ENCODE measurements at places on chromosomes 2 and 18.

DNA sequence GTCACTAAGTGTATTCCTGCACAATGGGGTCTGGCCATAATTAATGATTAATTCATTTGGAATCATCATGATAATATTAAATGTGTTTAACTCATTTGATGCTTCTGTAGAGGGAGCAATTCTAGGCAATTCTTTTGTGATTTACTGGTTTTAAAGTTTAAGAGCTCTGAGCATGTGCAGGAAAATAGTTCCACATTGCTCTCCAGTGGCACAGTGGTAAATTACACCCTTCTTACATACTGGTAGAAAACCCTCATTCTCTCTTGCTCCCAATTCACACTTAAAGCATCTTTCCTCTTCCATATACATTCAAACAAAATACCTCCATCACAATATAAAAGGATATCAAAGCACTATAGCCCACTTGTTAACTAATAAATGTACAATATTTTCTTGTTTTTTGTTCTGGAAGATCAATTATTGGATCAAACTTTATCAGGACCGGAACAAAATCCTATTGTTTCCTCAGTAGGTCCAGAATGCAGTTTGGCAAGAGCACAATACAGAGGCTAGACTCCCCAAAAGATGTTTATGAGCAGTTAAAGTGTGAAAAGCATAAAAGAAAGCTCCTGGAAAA is 844.3 kb downstream of the MBD2 start:
- DNase-seq: no peak

DNA sequence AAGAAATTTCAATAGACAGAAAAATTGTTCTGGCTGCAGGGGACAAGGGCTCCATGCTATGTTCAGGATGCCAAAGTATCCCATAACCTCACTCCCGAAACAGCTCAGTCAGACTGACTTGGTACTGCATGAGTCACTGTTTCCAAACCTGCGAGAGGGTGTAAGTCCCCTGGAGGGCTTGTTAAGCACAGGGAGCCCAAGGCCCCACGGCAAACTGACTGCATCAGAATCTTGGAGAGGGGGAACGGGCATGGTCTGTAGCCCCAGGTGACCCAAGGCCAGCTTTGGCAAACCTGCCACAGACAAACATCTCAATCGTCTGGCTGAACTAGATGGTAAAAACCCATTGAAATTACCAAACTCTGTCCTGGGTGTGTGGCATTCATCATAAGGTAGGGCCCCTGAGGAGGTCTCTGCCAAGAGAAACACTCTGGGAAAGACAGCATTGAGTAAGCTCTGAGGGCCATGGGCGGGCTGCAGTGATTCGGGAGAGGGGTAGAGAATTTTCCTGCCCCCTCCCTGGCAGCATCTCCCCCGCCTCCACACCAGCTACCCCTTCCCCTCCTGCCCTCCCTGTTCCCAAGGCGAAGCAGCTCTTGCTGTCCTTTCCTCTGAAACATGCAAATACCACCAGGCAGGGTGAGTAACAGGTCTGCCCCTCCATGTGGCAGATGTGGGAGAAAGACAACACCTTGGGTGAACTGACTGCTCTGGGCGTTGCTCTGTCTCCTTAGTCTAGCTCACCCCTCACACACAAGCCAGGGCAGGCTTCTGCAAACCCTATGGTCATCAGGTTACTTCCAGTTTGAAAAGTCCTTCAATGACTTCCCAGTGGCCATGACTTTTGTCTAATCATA is 274.7 kb upstream of the SIX2 start:
- DNase-seq: no peak

DNA sequence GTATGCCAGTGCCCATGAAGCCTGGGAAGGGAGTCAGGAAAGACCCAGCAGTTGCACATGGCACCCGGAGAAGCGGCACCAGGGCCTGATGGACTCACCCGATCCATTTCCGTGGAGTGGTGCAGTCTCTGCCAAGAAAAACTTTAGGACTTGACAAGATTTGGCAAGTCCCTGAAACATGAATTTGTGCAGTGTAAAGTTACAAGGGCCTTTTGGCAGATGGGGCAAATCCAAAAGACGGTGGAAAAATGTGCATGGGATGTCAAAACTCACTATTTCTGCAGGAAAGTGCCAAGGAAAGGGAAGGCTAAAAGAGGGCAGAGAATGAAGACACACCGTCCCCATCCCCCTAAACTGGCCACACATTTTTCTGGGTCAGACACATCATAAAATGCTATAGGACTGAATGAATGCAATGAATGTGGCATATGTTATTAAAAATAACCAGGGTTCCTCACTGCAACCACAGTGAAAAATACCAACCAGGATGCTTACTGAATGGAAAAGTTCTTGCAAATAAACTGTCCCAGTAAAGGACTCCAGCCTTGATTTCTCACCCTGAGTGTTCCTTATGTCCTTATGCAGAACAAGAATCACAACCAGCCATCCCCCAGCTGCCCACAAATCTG is 173.5 kb upstream of the SIX2 start:
- no peak for DNase-seq

DNA sequence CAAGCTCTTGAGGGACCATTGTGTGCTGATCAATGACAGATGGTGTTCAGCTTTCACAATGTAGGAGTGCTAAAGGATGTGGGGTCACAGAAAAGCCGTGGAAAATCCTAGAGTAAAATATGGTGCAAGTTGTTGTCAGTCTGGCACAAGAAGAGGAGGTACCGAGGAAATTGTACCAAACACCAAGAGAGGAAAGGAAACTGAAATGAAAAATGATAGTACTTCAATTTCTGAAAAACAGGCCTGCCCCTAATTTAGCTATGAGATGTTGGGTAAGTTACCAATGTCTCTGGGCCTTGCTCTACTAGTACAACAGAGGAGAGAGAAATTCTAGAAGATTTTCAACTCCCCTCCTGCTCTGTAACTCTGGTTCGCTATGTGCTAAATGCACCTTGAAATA is 78.8 kb upstream of the PELI1 start:
- DNase-seq: no peak

DNA sequence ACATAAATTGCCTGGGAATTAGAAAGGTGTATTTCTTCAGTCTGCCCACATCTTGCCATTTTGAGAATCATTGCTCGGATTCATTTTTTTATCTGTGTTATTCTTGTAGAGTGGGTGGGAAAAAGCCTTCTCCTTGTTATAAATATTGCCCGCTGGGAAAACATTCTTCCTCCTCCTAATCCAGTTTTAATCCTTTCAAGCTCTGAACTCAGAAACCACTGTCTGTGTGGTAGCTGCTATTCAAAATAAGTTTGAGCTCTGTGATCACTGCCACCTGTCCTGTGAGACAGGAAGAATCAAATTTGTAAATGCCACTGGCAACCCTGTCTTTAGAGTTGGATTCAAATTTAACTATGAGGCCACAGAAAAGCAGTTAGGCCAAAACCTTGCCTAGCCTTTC is 1875.2 kb upstream of the PIK3C3 start:
- DNase-seq: no peak

- DNase-seq: no peak
Observed at GRCh38 chr18:72555101-72555500, 11.0 kb upstream of the CBLN2 start.

DNA sequence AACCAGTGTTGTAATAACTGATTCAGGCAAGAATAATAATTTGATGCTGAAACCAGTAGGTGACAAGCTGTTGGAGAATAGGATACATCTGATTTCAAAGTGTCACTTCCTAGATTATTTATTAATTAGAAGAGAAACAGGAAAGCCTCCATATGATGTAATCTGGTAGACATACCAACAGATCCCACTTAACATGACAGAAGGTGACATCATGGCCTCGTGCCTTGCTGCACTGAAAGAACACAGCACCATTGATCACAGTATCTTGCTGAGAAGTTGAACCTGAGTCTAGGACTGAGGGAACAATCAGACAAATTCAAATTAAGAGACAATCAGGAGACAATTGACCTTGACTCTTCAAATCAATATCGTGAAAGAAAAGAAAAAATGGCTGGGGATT is 131.6 kb upstream of the DLGAP1 start:
- DNase-seq: no peak

- DNase-seq: no peak
Observed at GRCh38 chr18:11177382-11177781, 28.0 kb upstream of the PIEZO2 start.

DNA sequence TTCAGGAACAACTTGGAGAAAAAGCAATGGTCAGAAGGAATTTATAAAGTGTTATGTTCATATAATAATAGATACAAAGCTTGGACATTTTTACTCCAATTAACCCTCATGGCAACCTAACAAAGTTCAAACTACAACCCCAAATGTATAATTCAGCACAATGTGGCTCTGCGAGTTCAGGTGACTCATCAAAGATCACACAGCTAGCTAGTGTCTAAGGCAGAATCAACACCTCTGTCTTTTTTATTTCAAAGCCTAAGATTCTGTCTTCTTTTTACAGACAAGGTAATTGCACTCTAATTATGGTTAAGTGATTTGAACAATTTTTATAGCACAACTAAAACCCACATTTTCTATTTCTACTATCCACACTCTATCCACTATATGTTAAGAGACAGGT is 90.5 kb downstream of the CHST9 start:
- DNase-seq: no peak

- no peak for DNase-seq
Observed at GRCh38 chr2:131016826-131017741, 76.2 kb downstream of the FAM168B start.

- DNase-seq: no peak
Observed at GRCh38 chr2:72014831-72015230, 132.8 kb downstream of the CYP26B1 start.

GRCh38 chr2:42787788-42788477 is 4.5 kb downstream of the HAAO start:
- DNase-seq: no peak

DNA sequence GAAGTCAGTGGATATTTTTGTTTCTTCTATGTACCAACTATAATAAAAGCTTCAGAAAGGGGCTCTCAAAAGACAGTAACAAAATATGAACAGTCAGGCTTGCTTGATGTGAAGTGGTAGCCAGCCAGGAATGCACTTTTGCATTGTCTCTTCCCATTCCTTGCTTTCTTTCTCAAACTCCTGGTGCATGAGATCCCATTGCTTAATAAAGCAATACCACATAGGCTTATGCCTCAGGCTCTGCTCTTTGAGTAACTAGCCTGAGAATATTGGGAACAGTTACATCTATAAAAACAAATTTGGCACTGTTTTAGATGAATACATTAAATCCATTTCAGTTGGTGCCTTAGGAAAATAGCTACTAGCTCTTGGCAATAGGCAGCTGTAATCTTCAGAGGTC is 62.6 kb upstream of the ST6GAL2 start:
- DNase-seq: no peak

GRCh38 chr18:47799376-47799775 is 131.1 kb downstream of the SMAD2 start:
- DNase-seq: no peak

DNA sequence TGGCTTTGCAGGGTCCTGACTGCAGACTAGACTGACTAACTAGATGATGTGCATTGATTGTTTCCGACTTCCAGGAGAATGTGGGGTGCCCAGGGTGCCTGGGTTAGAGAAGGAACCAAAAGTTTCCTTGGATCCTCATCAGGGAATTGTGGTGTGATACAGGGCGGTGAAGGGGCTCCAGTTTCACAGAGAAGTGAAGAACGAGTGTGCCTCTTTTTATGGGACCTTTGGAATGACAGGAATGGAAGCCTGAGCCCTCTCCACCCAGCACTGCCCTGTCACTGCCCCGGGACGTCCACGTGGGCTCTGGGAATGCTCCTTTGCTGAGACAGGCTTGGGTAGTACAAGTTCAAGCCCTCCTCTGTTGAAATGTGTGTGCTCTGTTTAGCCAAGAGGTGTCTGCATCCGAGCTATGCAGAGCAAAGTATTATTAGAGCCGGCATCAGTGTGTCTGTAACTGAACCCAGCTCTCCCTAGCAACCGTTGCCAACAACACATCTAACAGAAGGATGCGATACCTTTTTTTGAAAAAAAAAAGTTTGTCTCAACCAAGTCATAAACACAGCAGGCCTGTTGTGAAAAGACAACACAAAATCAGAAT is 183.6 kb downstream of the SMAD7 start:
- no peak for DNase-seq

DNA sequence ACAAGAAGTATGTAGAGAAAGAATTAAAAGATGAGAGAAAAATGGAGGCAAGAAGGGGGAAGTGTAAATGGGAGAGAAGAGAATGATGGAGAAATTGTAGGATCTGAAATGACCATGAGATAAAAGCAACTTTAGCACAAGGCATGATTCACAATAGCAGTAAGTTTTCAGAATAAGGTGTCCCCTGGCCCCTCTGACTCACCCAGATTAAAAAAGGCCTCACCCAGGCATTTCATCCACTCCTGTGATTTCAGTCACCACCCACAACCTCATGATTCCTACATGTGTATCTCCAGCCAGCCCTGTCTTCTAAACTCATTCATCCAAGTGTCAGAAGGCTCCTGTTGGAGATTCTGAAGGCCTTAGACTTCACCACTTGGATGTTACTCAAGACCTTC is 56.6 kb downstream of the SP100 start:
- no peak for DNase-seq

GRCh38 chr18:686339-687111 is 25.9 kb downstream of the ENOSF1 start:
- DNase-seq: no peak

GRCh38 chr2:147182260-147182659 is 662.6 kb upstream of the ACVR2A start:
- peak; percentile 42 for DNase-seq

- no peak for DNase-seq
Observed at GRCh38 chr2:172597176-172597842, 41.4 kb downstream of the PDK1 start.

GRCh38 chr18:51490860-51491259 is 293.4 kb upstream of the MEX3C start:
- DNase-seq: no peak

DNA sequence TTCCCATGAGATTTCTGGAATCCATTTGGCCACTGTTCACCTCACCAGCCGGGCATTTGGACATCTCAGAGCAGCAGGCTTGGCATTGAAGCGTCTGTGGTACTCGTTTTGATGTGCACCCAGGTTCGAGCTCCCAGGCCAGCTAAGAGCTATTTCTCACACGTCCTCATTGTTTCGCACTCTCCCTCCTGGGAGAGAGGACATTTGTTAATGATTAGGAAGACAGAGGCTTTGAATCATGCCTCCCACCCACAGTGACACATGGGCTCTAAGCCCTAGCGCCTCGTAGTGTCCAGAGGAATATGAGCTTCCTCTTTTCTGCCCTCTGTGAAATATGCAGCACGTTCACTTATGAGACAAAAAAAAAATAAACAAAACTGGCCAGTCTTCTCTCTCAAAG is 361.8 kb downstream of the RND3 start:
- DNase-seq: no peak

GRCh38 chr2:116224610-116225009 is 1589.9 kb upstream of the DDX18 start:
- no peak for DNase-seq

Measured in activated T-helper 1 cell treated with anti-CD3 and anti-CD28 coated beads, Interleukin-2, amount 50 U/mL, for 16 hours (primary cell).